ENCODE measurements at places on chromosomes 3 and 15.

- no peak for DNase-seq
These were observed 22.6 kb downstream of the VGLL3 start for GRCh38 chr3:86968244-86968932.

DNA sequence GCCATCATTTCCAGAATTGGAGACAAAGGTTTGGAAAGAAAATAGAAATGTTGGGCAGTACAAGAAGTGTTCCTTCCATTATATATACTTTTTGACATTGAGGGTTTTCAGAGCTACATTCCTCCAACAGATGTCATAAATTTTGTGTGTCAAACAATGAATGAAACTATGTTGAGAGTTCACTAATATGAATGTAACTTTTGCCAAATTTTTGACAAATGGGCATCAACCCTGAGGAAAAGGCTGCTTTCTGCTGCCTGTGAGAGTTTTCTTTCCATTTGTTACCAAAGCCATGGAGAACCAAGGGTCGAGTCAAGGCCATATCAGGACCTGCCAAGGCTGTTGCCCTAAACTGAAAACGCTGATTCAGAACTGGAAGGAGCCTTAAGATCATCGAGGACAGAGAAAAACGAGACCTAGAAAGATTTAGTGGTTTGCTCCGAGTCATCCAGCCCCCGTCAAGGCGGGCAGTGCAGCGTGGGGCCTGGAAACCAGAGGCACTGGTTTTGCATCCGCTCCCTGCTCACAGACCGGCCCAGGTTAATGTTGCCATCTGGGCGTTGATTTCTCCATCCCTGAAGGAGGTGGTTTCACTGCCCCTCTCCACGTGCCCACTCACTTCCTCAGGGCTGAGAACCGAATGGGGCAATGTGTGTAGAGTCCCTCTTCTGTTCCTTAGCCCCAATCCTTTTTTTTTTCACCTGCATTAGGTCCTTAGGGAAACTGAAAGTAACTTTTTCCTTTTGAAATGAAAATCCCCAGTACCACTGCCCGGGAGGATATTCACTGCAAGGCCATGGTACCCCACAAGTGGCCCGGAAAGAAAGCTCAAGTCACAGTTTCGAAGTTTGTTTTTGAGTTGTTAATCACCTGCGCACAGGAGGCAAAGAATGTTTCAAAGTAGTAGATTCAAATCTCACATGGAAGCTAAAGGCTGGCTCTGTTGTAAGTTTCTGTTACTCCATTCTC lies 32.8 kb downstream of the TPM1 start:
- DNase-seq = no peak

DNA sequence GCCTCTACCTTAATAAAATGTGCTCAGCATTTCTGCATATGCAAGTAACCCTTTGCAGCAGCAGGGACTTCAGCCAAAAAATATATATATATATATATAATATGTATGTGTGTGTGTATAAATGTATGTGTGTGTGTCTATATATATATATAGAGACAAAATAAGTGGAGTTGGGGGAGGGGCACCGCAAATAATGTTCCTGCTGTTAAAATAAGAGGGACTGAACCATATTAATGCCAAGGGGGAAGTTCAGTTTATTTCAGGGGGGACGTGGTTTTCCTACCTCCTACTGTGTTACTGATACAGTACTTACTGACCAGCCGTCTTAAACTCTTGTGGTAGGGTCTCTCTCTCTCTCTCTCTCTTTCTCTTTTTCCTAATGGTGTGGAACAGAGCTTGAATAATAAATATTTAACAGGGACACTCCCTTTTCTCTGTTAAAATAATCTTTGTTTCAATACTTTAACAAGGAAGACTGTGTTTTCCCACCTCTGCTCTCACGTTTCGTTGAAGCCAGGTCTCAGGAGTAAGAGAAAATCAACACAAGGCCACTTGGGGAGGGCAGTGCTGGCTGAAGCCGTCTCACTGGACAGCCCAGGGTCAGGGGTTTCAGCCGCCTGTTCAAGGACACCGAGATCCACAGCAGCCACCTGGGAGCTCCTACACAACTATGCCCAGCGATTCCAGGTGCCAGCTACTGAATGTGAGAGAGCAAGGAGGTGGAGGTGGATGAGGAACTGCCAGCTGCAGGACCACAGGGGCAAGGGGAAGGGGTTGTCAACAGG lies 42.8 kb upstream of the ADAMTSL3 start:
- no peak for DNase-seq

DNA sequence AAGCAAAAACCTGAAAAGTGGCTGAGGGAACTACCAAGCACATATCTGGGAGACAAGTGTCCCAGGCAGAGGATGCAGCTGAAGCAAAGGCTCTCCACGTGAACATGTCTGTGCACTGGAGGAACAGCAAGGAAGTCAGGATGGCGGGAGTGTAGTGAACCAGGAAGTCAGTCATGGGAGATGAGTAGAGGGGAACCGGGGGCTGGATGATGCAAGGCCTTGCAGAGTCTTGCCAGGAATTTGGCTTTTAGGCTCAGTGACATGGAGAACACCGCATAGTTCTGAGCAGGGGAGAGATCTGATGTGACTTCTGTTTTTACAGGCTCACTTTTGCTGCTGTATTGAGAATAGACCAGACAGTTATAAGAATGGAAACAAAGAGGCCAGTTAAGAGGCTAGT lies 19.0 kb downstream of the C2CD4A start:
- DNase-seq = no peak

GRCh38 chr3:102699104-102699818 lies 264.4 kb downstream of the ZPLD1 start:
- DNase-seq = no peak

GRCh38 chr3:55218577-55218976 lies 268.5 kb downstream of the WNT5A start:
- no peak for DNase-seq
